ENCODE measurements at places on chromosomes 12 and 14.

- peak; percentile 76 for DNase-seq
Measured at GRCh38 chr12:12072064-12072760, 1.5 kb downstream of the BCL2L14 start.

GRCh38 chr12:80262346-80262745 is 163.0 kb downstream of the OTOGL start:
- DNase-seq, result no peak

DNA sequence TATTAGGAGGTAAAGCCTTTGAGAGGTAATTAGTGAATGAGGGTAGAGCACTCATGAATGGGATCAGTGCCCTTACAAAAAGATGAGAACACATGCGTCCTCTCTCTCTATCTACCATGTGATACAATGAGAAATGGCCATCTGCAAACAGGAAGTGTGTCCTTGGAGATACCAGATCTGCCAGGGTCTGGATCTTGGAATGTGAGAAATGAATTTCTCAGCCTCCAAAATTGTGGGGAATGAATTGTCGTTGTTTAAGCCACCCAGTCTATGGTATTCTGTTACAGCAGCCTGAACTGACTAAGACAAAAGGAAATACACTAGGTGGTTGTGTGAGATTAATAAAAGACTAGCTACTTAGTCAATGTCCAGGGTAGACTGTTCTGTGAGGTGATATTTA is 366.6 kb downstream of the NELL2 start:
- no peak for DNase-seq

DNA sequence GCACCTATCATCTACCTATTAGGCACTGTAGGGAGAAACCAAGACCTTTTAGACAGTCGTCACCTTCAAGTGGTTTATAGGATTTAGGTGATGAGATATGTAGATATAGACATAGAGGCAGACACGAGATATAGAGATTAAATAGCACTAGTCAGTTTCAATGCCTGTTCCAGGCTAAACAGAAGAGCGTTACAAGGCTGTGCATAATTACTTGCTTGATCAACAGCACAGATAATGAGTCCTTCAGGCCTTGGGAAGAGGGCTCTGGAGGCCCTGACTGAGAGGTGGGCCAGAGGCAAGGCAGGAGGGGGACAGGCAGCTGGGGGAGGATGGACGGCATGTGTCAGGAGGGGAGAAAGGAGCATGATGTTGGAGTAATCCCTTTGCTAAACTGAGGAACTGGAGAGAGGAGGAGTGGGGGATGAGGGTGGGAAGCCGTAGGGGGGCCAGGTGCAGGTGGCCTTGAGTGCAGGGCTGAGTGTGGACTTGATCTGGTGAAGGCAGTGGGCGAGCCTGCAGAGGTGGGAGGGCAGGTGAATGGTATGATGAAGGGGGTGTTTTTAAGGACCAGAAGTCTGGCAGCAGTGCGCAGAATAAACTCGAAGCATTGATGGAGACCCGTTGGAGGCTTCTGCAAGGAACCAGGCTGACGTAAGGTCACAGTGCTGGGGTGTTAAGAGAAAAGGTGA is 43.9 kb upstream of the ATP23 start:
- no peak for DNase-seq

DNA sequence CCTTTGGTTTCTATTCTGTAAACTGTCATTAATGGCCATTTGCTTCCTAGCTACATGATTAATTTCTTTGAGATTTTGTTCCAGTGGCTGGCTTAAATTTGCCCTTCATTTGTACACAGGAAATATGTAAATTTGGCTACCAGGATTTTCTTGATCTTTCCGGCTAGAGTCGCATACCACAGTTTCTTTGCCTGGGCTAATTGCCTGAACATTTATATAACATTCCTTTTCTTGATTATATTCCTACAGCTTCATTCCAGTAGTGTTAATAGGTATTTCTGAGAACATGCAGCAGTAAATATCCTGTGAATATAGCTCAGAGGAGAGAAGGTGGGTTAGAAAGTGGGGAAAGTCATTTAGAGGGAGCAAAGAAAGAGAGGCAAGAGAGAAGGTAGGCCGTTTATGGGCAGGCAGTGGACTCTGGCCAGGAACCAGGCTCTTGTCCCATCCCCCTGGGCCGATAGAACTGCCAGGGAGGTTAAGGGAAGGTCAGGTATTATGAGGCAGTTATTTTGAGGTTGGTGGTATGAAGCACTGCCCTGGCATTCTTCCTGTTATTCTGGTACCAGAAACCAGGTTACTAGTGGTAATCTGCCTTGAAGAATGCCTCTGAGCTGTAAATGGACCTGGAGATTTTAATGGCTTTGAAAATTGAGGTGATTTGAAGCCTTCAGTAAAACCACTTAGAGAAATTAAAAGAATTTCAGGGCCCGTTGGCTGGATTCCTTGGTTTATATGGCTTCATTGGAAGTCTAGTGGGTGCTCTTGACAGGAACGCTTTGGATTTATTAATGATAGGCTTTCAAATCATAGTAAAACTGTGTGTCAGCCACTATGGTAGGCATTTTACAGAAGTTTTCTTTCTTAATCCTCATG is 4.4 kb downstream of the RNF10 start:
- DNase-seq, result peak; percentile 71

- no peak for DNase-seq
Measured at GRCh38 chr14:103395244-103395643, 10.0 kb downstream of the MARK3 start.

- no peak for DNase-seq
Measured at GRCh38 chr14:72928872-72929271, 2.6 kb downstream of the DCAF4 start.

GRCh38 chr12:21666722-21667121 is 9.1 kb upstream of the LDHB start:
- DNase-seq, result no peak

GRCh38 chr12:80195074-80195726 is 95.9 kb downstream of the OTOGL start:
- DNase-seq, result no peak

DNA sequence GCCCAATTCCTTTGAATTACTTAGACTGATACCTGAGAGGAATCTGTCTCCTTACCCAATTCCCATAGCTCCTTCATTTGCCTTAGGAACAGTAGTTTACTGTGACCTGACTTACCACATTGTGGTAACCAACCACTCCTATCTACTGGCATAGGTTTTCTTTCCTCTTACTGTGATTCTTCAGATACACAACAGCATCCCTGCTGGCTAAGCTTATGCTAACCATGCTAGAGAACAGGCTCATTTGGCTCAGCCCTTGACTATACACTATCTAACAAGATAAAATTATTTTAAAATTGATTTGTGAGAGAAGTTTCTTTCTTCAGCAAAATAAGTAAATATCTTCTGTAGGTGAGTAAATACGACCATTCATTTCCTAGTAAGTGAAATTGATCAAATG is 320.4 kb upstream of the DDHD1 start:
- no peak for DNase-seq

- DNase-seq, result no peak
Measured at GRCh38 chr12:20852649-20853048, 42.1 kb downstream of the SLCO1B3 start.

DNA sequence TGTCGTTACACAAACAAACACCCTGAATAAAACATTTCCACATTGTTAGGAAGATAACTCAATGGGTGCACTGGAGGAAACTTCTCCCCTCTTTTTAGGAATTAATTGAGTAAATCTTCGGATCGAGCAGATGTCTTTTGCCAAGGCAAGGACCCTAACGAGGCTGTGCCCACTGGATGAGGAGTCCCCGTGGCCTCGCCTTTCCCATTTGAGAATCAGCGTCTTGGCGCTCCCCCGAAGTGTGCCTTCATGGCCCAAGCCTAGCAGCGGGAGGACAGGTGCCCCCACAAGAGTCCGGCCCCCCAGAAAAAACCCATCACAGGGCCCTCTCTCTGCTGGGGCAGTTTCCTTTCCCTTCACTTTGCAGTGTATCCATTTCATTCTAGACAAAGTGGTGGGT is 246.6 kb downstream of the BCL11B start:
- DNase-seq, result no peak

- no peak for DNase-seq
Measured at GRCh38 chr12:68250454-68250853, 3.0 kb downstream of the IL22 start.

- DNase-seq, result no peak
Measured at GRCh38 chr12:6463216-6463615, 7.3 kb downstream of the VAMP1 start.

DNA sequence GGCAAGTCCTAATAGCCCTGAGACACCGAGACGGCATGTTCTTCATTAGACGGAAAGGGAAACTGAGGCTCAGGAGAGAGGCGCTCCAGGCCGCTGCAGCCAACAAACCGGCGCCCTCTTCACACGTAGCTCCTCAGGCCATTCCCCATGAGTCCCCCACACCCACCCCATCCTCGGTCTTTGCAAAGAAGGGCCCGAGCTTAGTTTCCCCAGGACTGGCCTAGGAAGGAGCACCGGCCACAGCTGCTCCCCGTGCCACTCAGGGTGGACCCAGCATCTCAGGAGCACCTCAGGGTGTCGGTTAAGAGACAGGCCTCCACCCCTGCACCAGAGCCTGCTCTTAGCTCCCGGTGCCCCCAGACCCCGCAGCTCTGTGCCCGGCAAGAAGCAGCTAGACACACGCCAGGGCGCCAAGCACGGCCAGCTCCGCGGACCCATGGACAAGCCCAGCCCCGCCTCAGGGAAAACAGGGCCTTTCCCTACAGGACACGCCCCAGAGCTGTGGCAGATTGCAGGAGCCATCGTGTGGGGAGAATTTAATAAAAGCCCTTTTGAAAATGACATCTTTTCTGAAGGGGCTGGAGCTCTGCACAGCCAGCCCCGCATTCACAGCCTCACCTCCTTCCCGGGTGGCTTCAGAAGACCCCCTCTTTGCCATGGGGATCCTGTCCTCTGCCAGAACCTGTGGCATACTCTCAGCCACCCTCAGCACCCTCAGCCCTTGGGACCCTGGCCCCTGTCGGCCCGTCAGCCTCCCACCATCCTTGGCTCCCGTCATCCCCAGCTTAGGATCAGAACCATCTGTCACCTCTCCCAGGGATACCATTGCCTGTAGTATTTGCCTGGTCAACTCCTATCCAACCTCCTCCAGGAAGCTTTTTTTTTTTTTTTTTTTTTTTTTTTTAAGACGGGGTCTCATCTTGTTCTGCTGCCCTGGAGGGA is 59.7 kb downstream of the LGMN start:
- peak; percentile 67 for DNase-seq

- no peak for DNase-seq
Measured at GRCh38 chr14:29821661-29822429, 105.8 kb downstream of the PRKD1 start.

GRCh38 chr12:65695113-65695865 is 129.0 kb upstream of the HMGA2 start:
- DNase-seq, result peak; percentile 29

DNA sequence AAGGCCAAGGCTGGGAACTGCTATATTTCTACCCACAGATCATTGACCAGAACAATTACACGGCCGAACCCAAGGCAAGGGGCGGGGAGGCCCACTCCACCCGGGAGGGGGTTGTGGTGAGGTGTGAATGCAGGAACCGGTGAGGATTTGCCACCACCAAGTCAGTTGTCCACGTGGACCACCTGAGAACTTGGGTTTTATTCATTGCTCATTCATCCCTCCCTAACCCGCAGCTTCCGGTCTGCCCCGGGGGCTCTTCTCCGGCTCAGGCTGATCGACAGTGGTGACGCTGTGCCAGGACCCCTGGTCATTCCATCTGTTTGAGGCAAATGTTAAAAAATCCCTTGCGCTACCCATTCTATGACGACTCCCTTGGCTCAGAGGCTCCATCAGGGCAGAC is 127.7 kb upstream of the RTL1 start:
- no peak for DNase-seq

GRCh38 chr12:55072083-55072482 is 52.3 kb downstream of the NEUROD4 start:
- DNase-seq, result peak; percentile 63

DNA sequence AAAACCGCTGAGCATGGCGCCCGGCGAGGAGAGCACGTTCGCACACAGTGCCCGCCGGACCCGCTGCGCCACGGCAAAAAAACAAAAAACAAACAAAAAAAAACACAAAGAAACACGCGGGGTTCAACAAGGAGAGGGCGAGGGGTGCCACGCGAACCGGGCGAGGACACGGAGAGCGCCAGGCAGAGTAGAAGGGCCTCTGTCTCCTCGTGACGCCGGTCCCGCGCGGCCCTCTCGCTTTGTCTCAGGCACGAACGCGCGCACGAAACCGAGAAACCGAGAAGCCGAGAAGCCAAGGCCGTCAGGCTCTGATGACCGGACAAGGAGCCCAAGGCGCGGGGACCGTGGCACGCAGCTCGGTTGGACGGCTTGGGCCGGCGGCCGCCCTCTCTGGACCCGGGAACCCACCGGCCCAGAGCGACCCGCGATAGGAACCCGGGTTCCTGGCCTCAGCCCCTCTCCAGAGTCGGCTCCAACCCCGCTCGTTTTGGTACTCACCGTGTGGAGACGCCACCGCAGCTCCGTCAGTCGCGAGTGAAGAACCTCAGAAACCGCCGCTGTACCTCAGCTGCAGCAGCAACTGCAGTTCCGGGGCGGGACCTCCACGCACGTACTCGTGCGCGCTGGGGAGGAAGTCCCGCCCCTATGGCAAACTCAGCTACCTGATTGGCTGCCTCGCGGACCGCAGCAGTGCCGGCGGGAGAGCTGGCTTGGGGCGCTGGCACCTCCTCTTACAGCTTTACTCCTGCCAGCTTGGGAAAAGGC is at the start of the genes DDX24 and IFI27L1:
Gene DDX24, minus strand, starts transcription at position 582 of the 765 bp plus-strand sequence. CDS start 1,460 bp downstream, outside the sequence.
Gene IFI27L1, plus strand, starts transcription at position 690 of the 765 bp plus-strand sequence. CDS start 15,628 bp downstream, outside the sequence.
- peak; percentile 97 for DNase-seq

DNA sequence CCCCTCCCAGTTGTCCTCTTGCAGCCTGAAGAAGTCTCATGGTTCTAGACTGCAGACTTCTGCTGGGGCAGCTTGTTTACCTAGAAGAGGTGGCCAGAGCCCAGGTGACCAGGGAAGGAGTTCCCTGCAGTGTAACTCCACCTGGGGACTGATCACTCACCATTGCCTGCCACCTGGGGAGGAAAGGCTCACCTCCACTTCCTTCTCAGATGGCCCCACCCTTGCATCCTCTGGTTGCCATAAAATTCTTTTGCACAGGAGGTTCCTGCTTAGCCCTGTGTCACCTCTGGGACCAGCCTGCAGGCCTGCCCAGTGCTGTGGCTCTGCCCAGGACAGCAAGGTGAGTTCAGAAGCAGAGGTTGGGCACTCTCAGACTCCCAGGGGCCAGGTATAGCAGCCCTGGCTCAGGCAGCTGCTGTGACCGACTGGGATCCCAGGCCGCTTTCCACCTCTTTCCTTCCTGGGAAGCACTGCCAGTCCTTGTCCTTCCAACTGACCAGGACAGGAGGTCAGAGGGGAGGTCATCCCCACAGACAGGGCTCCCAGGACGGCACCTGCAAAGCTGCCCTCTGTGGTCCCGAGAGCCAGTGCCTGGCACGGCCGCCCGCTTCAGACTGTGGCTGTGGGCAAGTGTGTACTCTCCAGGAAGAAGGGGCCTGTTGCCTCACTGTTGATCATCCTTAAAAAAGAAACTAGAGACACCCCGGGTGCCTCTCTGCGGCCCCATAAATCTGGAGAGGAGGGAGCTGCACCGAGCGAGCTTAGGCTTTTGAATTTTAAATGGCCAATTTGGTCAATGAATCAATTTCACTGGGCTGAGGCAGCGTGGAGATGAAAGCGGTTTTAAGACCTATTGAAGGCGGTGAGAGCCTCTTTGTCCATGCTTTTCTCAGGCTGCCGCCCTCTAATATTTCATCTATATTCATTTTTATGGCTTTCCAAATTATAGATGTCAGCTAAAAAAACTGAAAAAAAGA is 79.5 kb upstream of the C14orf180 start:
- peak; percentile 23 for DNase-seq

GRCh38 chr12:18141048-18141982 is 51.3 kb upstream of the RERGL start:
- DNase-seq, result no peak

- DNase-seq, result no peak
Measured at GRCh38 chr12:68665016-68665569, 21.7 kb upstream of the NUP107 start.

GRCh38 chr14:52944254-52944653 is 6.6 kb downstream of the FERMT2 start:
- DNase-seq, result no peak

Data from left colon (tissue), 2 donors.